Activated CD4-positive, alpha-beta T cell treated with anti-CD3 and anti-CD28 coated beads, Interleukin-2, amount 10 ng/mL, durations not matched to agents 24 days and 14 days (primary cell): ENCODE measurements at places on chromosomes 3 and 15.

- no peak for DNase-seq
These were observed 52.2 kb upstream of the HES1 start for GRCh38 chr3:194083637-194084224.

- no peak for DNase-seq
These were observed 5.1 kb downstream of the SPESP1 start for GRCh38 chr15:68935400-68935937.

DNA sequence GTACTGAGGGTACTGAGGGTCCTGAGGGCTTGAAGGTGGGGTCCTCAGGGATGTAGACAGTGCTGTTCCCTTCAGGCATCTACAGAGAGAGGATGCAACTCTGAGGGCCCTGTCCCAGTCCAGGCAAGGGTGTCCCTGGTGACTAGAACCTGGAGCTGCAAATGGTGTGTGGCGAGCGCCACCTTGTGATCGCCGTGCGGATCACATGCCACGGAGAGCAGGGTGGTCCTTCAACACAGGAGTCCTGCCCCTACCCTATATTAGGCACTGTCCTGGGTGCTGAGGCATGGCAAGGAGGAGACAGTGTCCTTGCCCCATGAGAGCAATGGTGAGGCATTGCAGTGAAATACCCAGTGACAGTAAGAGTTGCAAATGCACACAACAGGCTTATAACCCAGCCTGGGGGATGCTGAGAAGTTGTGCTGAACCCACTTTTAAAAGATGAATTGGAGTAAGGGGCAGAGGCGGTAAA, 23.6 kb downstream of the RHCG start:
- DNase-seq: peak; percentile 84

DNA sequence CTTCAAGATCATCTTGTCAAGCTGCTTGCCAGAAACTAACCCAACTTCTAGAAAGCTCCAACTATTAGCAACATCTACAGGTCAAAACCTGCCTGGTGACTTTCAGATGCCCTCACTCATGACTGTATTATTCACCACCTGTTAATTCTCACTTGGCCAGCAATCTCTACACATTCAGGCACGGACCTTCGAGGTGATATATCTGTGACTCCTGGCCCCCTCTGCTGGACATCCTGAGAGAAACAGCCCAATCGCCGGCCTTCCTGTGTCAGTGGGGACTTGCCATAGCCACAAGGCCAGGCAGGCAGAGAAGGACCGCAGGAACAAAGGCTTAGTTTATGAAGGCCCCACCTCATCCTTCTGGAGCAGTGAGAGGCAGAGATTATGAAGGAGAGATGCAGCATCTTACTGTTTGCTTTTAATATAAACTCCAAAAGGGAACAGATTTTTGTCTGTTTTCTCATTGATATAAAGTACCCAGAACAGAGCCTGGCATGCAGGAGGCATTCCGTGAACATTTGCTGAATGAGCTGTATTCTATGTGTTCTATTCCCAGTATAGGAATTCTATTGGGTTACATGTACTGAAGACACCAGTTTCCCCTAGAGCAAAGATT, 24.4 kb upstream of the OCA2 start:
- DNase-seq: peak; percentile 81

DNA sequence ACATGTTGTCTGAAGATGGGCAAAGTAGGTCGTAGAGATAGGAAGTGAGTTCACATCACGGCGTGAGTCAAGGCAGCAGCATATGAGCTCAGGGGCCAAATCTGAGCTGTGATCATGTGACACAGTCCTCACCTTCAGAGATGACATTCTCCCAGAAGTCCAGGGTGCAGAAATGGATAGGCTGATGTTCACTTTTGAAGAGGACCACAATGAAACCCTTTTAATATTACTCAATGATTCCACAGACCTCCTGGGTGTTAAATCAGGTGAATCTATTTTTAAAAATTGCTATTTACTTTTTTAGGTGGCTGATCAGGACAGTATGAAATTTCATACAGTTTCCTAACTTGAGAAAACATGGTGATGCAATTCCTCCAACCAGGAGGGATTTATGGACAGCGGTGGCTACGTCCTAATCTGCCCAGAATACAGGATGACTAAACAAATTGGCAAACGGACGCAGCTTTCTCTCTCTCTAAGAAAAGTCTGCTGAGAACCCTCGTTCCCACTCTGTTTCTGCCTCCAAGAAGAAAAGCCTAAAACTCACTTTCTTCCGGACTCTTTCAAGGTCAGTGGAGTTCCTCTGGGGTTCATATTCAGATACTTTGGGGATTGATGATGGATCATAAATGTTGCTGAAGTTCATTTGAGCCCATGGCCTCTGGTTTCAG, 34.4 kb downstream of the B3GNT5 start:
- DNase-seq: no peak

- DNase-seq: no peak
These were observed 25.1 kb downstream of the ETV5 start for GRCh38 chr3:186083746-186084145.

DNA sequence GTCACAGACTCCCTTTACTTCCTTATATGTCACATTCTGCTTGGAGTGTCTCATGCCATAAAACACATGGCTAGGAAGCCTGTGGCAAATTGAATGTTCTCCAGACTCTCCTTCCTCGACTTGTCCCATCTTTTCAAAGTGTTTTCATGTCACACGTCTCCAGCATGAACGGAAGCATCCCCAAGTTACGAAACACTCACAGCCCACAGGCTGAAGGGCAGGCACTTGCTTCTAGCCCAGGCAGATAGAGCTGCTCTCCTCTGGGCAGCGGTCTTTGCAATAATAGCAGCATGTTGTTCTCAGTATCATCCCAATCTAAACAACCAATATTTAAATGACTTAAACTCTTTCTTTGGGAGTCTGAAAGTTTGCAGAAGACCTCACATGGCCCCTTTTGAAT, 85.3 kb upstream of the ADAMTS9 start:
- no peak for DNase-seq
